ENCODE measurements at places on chromosomes 4 and X.

DNA sequence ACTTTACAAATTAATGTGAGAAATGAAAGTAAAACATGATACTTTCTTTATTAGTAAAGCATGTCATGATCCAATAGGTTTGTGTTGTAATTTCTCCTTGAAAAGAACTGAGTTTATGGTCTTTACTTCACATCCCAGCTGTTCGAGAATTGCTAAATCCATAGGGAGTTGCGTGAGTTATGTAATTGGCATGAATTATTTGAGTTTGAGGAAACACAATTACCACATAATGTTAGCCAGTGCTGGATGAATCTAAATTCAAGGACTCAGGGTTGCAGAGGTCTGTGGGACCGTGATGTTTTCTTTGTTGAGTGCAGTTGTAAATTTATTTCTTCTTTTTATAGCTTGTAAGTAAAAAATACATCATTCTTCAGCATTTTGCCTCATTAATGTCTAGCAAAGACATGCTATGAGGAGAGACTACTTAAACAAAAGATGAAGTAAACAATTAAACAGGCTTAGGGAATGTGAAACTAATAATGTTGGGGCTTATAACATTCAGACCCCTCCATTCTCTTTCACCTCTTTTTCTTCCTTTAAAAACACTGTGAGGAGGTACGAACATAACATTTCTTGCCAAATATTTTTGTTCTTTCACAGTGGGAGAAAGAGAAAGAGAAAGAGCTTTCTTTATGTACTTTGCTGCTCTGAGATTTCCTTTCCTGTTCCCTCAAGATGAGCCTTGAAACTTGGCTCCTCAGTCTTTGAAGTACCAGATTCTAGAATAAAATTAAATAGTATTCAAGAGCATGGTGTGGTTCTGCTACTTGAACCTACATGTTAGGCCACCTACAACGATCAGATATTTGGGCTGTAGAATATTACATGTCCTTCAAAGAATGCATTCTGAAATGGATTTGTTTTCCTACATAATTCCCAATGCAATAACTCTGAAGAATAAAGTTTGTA, 159.6 kb upstream of the ANK2 start:
- no peak for DNase-seq

- no peak for DNase-seq
Observed at GRCh38 chrX:154779261-154779660, 16.6 kb downstream of the DKC1 start.

- DNase-seq = no peak
Observed at GRCh38 chrX:54419559-54420302, 20.5 kb upstream of the TSR2 start.

DNA sequence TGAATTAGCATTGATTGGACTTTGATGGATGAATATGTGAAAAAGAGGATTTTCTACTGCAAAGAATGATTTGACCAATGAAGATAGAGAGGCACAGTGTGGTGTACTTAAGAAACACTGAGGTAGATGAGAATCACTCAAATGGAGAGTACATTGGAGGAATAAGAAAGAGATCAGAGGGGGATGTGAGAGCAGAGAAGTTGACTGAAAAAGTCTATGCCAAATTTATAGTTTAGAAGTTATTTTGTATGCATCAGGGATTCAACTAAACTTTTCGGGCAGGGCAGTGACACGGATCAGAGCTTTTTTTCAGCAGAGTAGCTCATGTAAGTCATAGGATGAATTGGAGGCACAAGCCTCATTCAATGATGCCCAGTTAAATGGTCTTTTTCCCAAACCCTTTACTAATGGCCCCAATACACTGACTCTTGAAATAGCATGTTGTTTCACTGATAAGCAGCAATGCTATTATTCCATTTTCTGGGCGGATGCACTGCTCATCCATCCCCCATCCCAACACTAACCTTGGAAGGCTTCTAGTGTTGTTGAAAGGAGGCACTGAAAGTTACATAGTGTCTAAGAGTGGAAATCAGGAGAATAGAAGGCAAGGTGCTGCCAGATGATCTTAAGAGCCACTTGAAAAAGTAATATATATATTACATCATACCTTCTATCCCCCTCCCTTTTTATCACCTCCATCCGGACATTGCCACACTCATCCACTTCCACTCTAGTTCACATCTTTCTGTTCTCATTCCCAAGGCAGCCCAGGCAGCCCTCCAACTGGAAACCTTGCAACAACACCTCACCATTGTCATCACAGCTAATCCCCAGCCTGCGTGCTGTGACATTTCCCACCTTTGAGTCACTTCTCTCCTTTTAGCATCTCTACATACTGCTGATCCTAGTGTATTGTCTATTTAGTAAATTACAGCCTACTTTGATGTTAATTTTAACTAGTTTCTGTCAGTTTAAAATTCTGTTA, 46.1 kb downstream of the ARHGAP24 start:
- DNase-seq = no peak

GRCh38 chrX:72041176-72041575, 90.5 kb downstream of the RTL5 start:
- DNase-seq = no peak

DNA sequence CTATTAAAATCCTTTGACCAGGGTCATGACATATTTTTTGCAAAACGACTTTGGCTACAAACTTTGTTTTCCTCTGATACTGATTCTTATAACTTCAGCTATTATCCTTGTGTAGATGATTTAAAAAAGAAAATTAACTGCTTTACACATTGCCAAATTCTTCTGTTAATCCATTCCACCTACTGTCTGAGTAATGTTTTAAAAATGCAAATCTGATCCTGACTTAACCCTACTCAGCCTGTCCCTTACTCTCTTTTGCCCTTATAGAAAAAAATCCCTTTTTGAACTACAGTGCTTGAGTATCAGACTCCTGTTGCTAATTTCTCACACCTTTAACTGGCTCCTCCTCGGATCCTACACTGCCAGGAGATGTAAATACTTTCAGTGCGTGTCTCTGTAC, 723.1 kb downstream of the ADGRL3 start:
- no peak for DNase-seq

DNA sequence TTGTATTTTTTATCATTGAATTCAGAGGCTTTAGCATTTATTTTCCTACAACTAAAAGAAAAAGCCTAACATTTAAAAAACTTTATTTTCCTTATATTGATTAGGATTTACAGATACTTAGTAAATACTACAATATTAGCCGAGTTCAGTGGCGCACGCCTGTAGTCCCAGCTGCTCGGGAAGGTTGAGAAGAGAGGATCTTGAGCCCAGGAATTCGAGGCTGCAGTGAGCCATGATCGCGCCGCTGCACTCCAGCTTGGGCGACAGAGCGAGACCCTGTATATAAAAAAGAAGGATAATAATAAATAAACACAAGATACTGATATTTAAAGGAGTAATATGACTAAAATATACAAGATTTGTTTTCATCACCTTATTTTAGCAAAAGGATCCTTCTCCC, 681 bp upstream of the UPF3B start:
- DNase-seq = no peak

DNA sequence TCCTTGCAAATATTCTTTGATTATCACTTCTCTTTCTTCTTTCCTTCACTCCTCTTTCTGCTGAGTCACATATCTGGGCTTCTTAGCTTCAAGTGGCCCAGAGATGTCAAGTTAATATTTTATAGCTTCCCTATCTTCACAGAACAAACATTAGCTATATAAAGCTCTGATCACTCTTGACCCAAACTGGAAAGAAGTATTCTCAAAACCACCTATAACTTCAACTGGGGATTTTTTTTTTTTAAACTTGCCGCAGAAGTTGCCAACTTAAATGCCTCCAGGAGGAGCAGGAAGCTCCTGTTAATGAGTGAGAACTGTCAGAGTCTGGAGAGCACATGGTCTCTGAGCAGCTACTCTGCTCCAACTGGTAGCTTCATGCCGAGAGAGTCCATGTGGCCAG, 233.3 kb upstream of the EDNRA start:
- no peak for DNase-seq

- no peak for DNase-seq
Observed at GRCh38 chr4:8130346-8131066, 28.1 kb downstream of the ABLIM2 start.

DNA sequence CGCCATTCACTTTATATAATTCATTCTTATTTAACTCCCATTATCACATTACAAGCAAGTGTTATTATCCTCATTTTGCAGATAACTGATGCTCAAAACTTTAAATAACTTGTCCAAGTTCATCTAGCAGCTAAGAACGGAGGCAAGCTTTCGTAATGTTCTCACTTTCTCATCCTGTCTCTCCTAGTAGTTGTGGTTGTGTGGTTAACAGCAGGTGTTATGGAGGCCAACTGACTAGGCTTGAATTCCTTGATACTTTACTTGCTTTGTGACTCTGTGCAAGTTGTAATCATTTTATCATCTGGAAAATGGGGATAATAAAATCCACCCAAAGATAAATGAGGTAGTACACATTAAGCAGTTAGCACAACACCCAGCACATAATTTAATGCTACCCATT, 109.9 kb upstream of the PTPN13 start:
- no peak for DNase-seq

Measured in stimulated activated CD4-positive, alpha-beta T cell treated with anti-CD3 and anti-CD28 coated beads, Interleukin-15, amount 100 ng/mL, for 1 hour (primary cell).